ENCODE measurements at places on chromosomes 5 and 9. TPM values are rescaled to one million over a fixed set of nuclear protein-coding genes. Genes with fewer than 3 reads are reported as not detected.

SCGB3A1 gene
- not detected for total RNA-seq

- no peak for DNase-seq
These were observed 11.9 kb upstream of the TBC1D9B start for GRCh38 chr5:179919487-179920060.

ORM2 gene
- total RNA-seq, result not detected

- DNase-seq, result no peak
These were observed 1.5 kb downstream of the AFF4 start for GRCh38 chr5:132961887-132962286.

ARL14EPL gene
- total RNA-seq, result not detected

PIP5KL1 gene
- total RNA-seq, result 0.85 TPM

FOXI1 gene
- total RNA-seq, result not detected

ANKRD33B gene
- total RNA-seq, result 15.2 TPM

- DNase-seq, result no peak
These were observed 79.4 kb downstream of the WWC1 start for GRCh38 chr5:168370831-168371230.

DNA sequence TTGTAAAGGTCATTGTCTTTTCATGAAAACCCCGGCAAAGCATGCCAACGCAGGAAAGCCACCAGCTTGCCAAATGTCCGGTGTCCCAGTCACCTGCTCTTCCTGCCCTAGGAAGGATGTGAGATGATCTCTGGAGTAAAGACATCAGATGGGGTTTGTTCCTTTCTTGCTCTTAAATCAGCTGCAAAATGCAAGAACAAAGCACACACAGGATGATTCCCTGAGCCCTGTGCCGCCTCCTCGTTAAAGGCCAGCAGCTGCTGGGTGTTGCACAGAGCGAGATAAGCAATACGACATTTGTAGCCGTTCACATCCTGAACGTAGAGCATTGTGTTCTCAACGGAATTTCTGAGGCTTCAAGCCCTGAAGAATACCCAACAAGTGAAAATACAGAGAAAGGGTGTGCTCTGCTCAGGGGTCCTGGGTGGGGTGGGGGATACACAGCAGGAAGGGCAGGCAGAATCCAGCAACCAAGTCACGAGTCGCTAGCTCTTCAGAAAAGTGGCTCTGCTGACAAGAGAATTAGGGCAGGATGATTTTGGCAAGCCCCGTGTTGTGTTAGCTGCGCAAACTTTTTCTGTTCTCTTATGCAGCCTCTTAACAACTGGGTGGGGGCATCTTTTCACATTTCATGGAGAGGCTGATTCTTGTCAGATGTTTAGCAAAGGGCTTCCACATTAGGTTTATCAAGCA lies 229.2 kb upstream of the MAP3K1 start:
- peak; percentile 53 for DNase-seq

GMCL2 gene
- total RNA-seq, result not detected

RASEF gene
- 0.05 TPM for total RNA-seq

PCDHB9 gene
- 1.2 TPM for total RNA-seq

- peak; percentile 44 for DNase-seq
These were observed 85.6 kb downstream of the DAB2IP start for GRCh38 chr9:121736934-121737462.

STKLD1 gene
- not detected for total RNA-seq

GRCh38 chr5:56686337-56687195 lies 128.8 kb upstream of the MAP3K1 start:
- no peak for DNase-seq

ZFP37 gene
- 1.0 TPM for total RNA-seq

MLANA gene
- total RNA-seq, result not detected

GRCh38 chr5:120396186-120396585 lies 67.9 kb upstream of the PRR16 start:
- DNase-seq, result no peak

FBXW11 gene
- total RNA-seq, result 69.0 TPM

DNA sequence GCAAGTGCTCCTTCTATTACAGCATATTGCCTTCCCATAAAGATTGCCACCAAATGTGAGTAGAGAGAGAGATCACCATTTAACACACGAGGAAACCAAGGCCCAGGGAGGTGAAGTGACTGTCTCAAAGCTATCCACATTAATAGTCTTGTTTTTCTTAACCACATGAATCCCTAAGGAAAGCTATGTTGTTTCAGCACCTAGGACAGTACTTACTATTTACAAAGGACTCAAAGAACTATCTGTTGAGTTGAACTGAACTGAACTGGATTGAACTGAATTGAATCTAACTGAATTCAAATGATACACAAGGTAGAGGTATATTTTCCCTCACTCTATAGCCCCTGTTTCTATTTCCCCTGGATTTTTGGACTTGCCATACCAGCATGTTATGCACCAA lies 430.4 kb downstream of the CAAP1 start:
- DNase-seq, result no peak

FREM1 gene
- 3.0 TPM for total RNA-seq

DNA sequence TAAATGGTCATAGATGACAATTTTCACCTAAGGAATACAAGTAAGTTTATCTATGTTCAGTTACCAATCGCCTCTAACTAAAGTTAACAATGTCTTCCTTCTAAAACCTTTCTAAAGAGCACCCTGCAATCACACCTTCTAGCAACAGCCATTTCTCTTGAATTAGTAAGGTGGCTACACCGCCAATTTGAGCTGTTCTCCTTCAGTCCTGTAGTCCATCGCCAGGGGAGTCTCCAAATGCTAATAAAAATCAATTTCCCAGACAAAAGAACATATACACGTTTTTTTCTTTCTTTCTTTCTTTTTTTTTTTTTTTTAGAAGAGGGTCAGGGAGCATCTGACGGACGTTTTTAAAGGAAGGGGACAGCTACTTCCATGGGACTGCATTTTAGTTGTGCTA lies 729 bp upstream of the RORB start:
- DNase-seq, result no peak

GRCh38 chr9:121206516-121207370 lies 5.1 kb upstream of the RAB14 start:
- no peak for DNase-seq

- no peak for DNase-seq
These were observed 50.3 kb upstream of the TGFBR1 start for GRCh38 chr9:99054581-99054980.

DNA sequence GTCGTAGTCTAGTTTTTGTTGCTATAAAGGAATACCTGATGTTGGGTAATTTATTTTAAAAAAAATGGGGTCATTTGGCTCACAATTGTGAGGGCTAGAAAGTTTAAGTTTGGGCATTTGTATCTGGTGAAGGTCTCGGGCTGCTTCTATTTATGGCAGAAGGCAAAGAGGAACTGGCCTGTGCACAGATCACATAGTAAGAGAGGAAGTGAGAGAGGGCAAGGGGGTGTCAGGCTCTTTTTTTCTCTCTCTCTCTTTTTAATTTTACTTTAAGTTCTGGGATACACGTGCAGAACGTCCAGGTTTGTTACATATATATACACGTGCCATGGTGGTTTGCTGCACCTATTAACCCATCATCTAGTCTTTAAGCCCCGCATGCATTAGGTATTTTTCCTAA lies 453.3 kb downstream of the DIRAS2 start:
- DNase-seq, result no peak

LMX1B gene
- 1.3 TPM for total RNA-seq

- DNase-seq, result no peak
These were observed 214.4 kb upstream of the ELL2 start for GRCh38 chr5:96176022-96176421.

- no peak for DNase-seq
These were observed 26.4 kb downstream of the PTGR1 start for GRCh38 chr9:111572950-111573604.

Measured in left ventricle myocardium inferior (tissue), 1 donor.